Mesenteric fat pad (tissue), 1 donor: ENCODE measurements at places on chromosomes 5 and 9. TPM values are rescaled to one million over a fixed set of nuclear protein-coding genes. Genes with fewer than 3 reads are reported as not detected.

Gene IL3
- not detected for total RNA-seq

DNA sequence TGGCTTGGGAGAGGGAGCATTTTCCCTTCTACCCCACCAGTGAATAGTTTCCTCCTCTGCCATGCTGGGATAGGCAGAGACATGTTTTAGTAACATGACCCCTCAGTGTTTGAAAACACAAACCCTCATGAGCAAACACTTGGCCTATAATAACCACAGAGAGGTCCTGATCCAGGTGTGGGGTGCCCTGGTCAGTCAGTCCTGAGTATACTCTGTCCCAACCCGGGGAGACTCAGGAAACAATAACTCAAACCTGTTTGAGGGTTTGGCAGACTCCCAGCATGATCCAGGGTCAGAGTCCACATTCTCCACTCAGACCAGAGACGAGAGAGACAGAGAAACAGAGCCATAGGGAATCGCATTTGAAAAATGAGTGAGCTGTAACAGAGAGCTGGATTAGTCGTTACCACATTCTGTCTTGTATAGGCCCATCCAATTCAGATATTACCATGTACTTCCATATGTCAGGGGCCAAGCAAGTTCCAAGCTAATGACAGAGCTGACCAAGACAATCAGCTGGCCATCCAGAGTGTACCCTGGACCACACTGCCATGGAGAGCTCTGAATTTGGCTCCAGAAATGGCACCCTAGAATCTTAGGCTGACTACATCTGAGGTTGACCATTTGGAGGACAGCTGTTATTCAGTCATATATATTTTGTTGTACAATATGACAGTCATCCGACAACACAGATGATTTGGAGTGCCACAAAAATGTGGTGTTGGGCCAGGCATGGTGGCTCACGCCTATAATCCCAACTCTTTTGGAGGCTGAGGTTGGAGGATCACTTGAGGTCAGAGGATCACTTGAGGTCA is 4.2 kb upstream of the CA9 start:
- no peak for DNase-seq

Gene ABCA2
- 47.2 TPM for total RNA-seq

Gene CDH9
- total RNA-seq = not detected

Gene PAEP
- total RNA-seq = not detected

GRCh38 chr9:99431103-99431502 is 209.0 kb downstream of the SEC61B start:
- DNase-seq = no peak

- peak; percentile 85 for DNase-seq
Observed at GRCh38 chr9:113650207-113651131, 186.9 kb downstream of the RGS3 start.

- DNase-seq = peak; percentile 59
Observed at GRCh38 chr5:134995850-134996402, 28.2 kb downstream of the CATSPER3 start.

Gene WDR31
- 4.9 TPM for total RNA-seq

Gene SURF2
- 13.5 TPM for total RNA-seq

DNA sequence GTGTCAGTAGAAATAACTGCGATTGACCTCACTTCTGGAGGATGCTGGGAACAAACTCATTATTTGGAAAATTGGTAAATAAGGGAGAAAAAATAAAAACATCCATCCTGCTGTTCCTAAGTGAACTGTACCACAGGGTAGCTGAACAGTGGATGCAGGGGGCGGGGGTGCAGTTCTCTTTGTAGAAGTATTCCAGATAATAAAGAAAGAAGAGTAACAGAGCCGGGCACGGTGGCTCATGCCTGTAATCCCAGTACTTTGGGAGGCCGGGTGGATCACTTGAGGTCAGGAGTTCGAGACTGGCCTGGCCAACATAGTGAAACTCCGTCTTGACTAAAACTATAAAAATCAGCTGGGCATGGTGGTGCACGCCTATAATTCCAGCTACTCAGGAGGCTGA is 132.1 kb downstream of the COL23A1 start:
- peak; percentile 78 for DNase-seq
